ENCODE measurements at places on chromosomes 7 and 10.

DNA sequence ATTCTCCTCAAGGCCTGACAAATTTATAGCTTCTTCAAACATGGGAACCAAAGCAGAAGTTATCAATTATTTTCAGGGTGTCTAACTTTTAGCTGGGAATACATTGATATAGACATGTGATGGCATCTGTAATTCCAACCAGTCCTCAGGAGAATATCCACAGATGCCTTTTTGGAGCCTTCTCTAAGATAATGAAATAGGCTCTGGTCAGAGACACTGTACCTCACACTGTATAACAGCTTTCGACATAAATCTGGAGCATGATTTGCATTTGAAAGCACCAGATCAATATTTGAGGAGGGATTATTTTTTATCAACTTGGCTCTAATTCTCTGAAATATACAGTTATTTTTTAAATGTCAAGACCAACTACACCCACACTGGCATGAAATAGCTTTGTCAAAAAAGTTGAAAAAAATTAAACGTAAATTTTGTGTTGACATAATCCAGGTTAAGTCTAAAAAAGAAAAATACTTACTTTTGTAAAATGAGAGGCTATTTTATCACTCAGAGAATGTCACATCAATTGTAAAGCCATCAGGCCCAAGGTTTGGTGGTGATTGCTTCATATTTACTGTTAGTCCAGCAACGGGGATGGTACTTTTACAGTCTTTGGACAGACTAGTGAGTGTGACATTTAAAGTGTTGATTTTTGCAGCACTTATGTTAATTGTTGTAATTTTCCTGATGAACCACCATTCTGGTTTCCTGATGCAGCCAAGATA is 177.0 kb upstream of the SP8 start:
- no peak for DNase-seq

GRCh38 chr10:87734987-87735827 is 75.5 kb downstream of the PAPSS2 start:
- no peak for DNase-seq

DNA sequence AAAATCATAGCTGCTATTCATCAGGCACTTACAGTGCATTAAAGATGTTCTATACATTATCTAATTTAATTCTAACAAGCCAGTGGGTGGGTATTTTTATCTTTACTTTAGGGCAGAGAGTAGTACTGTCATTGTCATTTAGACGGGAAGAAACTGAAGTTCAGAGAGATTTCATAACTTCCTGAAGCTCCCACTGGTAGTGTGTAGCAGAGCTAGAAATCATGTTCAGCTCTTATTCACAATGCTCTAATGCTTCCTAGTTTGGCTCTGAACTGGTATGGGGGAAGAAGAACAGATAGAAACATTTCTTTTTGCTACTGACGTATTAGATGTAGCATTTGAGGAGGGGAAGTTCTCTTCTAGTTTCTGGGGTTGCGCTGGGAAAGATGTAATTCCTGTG is 116.7 kb downstream of the CYP26A1 start:
- no peak for DNase-seq

DNA sequence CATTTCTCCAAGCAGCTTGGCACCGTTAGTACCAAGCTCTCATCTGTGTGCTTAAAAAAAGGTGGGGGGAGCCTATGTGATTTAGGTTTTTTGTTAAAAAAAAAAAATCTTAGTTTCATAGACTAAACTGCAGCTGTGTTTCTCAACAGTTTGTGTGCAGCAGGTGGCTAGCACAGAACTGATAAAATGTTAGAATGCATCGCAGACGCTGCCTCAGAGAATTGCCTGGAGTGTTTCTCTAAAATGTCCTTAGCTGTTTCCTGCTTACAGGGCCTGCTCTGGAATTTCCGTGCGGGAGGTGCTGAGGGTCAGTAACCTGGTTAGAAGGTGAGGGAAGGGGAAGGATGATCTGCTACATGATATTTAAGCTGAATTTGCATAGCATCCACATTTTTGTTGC is 268.9 kb downstream of the PLXDC2 start:
- no peak for DNase-seq

GRCh38 chr10:71067098-71067740 is 145.2 kb upstream of the UNC5B start:
- no peak for DNase-seq

- no peak for DNase-seq
These were observed 4.8 kb upstream of the VCL start for GRCh38 chr10:73992899-73993788.

- no peak for DNase-seq
These were observed 10.4 kb downstream of the HDAC9 start for GRCh38 chr7:18505870-18506460.

DNA sequence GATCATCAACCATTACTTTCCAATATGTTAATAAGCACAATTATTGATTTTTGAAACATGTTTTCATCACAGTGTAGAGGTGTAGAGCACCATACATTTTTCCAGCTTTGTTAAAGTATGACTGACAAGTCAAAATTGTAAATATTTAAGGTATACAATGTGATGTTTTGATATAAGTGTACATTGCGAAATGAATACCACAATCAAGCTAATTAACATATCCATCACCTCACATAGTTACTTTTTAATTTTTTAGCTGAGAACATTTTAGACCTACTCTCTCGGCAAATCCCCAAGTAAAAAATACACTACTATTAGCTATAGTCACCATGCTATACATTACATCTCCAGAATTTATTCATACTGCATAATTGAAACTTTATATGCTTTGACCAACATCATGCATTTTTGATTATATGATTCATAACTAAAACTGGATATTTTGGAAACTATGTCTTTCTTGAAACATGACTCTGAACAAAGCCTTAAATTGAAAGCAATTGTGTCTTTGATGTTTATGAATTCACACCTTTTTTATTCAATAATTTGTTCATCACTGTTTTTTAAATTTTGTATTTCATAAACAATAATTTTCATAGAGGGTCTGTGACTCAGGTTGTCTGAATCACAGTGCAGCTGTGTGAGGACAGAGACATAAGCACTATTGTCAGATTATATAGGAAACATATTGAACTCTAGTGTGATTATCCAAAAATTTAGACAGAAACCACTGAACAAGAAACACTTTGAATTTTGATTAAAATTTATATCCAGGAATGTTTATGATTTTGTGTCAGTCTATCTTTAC is 486.1 kb downstream of the SEMA3D start:
- no peak for DNase-seq

DNA sequence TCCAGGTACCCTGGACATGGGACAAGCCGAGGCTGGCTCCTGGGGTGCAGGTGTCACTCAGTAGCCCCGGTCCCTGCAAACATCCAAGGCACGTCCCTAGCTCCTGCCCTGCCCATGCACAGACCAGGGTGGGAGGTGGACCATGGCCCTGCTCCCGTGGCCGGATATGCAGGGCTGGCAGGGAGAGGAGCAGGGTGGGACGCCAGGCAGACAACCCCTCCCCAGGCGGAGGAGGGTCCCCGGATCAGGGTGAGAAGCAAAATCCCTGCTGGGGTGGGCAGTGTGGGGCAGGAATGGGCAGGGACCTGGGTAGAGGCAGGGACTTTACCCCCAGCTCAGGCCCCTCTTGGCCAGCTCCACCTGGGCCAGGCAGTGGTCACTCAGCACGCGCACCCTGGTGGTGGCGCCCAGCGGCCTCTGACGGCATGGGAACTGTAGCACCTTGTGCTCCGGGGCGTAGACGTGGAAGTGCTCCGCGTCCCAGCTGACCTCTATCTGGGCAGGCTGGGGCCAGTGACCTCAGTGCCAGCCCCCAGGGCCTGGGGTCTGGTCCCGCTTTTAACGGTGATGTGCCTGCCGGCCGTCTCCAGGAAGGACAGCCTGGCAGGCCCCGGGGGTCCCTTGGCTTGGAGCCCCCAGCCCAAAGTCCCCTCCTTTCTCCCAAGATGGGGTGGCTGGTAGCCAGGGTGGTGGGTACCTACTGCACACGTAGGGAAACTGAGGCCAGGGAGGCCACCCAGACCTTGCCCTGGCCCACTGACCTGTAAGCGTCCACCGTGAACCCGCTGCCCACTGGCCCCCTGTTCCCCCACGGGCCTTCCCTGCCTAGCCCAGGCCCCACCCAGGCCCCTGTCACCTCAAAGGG is 1.2 kb downstream of the GRIFIN start:
- no peak for DNase-seq

DNA sequence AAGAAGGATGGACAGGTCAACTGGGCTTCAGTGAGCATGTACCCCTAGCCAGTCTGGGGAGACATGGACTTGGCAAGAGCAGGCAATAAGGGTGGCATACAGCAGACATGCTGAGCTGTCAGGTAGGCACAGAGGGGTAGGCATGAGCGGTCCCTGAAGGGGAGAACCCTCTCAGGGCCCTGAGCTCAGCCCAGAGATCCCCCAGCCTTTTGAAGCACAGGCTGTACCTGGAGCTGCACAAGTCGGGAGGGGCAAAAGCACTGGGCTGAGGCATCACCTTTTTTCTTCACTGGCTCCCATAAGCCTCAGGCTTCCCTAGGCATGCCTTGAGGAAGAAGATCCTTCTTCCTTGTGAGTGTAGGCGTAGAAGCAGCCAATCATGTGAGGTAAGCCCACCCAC is 42.3 kb downstream of the ZNF727 start:
- DNase-seq, result no peak

- no peak for DNase-seq
These were observed 56.1 kb downstream of the HACD1 start for GRCh38 chr10:17561111-17561510.

DNA sequence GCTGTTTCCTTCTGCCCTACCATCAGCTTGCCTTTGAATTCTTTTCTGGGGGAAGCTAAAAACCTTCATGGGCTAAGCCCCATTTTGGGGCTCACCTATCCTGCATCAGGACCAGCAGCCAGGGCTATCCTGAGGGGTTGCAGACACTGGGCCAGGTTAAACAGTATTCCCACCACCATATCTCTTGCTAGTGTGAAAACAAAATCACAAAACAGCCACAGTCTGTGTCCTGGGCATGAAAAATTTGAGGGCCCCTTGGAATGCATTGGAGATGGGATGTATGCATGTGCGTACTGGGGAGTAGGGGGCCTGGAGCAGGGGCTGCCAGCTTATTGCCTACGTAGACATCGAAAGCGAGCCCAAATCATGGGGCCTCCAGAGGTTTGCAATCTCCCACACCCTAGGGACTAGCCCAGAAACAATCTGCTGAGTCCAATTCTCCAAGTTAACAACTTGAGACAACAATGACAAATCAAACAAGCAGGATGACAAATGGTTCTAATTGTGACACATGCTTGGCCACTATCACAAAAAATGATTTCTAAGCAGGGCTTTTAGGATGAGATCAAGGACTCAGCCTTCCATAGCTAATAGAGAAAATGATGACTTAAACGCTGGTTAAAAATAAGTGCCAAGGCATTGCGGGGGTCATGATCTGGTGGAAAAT is 557.1 kb downstream of the KCNMA1 start:
- DNase-seq, result no peak

DNA sequence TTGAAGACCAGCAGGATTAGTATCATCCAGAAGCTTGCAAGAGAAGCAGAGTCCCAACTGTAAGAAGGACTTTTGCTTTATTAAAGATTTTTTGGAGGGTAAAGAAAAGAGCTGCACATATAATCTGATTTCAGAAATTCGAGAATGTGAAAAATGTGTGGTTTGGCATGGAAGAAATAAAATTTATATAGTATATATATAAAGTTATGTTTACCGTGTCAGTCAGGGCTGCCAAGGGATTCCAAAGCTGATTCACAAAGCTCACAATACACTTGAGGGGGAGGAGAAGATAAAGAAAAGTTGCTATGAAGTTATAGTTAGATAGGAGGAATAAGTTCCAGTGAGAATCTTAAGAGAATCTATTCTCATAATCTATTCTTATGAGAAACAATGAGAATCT is 231.8 kb upstream of the CACNA2D1 start:
- no peak for DNase-seq

DNA sequence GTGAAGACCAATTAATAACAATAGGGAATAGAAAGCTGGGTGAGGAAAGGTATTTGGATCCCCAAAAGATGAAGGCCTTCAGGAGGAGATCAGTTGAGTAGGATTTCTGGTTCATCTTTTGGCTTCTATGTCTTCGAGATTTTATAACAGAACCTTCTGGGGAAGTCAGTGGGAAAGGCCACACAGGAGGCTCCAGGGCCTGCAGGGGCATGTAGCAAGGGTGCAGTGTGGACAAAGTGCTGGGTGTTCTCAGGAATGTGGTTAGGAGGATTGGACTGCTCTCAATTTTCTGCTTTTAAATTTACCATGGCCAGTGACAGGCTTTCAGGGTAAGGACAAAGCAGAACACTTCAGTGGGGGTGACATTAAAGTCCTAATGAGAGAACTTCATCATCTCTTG is 378.0 kb downstream of the CCSER2 start:
- no peak for DNase-seq

- DNase-seq, result no peak
These were observed 56.8 kb downstream of the MPP7 start for GRCh38 chr10:28246023-28246422.

DNA sequence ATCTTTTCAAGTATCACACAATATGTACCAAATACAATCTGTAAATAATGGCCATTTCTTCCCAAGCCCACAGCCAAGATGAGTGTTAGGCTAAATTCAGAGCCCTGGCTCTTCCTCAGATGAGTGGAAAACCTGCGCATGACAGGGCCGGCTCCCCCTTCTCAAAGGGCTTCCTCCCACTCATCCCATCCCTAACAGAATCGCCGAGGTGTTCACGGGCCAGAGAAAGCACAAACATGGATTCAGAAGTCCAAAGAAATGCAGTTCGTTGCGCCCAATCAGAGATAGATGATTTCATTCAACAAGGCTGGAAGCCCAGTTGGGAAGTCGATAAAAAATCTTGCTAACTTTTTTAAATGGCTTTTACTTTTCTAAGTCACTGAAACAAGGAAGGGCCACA is 121.8 kb downstream of the UBE2H start:
- DNase-seq, result no peak

DNA sequence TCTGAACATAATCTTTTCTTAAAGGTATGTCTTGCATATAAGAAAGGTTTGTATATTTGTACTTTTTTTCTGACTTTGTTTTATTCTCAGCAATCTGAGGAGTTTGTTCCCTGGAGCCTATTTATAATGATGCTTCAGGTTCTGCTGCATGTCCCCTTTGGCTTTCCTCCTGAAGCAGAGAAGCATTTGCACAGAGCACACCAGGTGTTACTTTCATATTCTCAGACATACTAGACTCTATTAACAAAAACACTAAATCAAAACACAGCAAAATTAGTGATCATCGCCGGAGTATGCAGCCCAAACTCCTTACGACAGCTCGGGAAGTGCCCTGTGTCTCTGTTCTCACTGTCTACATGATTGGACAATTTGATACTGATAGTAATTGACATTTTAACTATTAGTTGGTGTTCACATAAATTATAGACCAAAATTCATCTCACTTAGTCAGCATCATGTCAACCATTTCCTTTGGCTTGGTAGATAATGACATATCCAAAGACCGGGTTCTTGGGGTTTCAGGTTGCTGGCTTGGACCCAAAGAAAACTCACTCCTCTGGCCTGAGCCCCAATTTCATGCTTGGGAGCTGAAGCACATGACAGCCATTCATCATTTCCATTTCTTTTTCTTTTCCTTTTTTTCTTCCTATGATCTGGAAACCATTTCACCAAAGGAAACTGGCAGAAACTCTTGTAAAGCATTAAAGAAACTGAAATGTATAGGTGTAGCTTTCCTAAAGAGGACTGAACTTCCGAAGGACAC is 400.1 kb upstream of the NRP1 start:
- DNase-seq, result no peak

- DNase-seq, result no peak
These were observed 118.8 kb downstream of the JAZF1 start for GRCh38 chr7:28061824-28062196.

- no peak for DNase-seq
These were observed at the start of gene ADCK2 for GRCh38 chr7:140672382-140673062. Gene ADCK2, plus strand, starts transcription at chr7:140672945. Its CDS starts 386 bp downstream, at chr7:140673331.

Measured in activated T-cell treated with anti-CD3 and anti-CD28 coated beads, Interleukin-2, amount 50 U/mL, for 1 hour (primary cell).